ENCODE measurements at places on chromosomes 3 and 15.

GRCh38 chr15:80693682-80694610 is 1.2 kb upstream of the ABHD17C start:
- DNase-seq = no peak

GRCh38 chr15:88681610-88682221 is 42.9 kb downstream of the ISG20 start:
- DNase-seq = no peak

DNA sequence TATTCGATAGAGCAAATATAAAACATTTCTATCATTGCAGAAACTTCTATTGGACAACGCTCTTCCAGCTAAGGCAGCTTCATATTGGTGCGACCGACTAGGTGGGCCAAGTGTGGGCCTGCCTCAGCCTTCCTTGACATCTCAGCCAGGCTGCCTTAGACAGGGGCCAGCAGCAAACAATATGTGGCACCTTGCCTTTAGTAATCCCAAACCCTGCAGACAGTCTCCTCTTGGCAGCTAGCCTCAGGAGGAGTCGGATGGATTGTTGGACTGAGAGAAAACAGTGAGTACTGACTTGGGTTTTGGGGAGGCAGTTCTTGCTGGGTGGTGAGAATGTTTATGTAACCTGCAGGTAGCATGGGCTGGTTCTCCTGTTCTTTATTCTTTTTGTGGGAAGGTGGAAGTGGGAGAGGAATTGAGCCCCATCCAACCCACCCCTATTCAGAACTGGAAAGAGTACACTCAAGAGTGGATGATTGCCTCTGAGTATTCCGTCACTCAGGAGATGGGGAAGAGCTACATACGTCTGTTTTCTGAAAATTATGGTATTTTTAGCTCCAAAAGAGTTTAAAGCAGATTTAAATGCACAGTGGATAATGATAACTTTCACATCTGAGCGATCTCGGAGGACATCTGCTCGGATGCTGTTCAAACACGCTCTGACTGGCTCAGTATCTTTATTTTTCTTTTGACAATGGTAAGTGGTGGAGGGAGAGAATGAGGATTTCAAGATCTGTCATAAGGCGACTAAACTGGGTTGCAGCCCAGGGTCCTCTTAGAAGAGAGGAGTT is 47.2 kb downstream of the GPD1L start:
- DNase-seq = no peak

DNA sequence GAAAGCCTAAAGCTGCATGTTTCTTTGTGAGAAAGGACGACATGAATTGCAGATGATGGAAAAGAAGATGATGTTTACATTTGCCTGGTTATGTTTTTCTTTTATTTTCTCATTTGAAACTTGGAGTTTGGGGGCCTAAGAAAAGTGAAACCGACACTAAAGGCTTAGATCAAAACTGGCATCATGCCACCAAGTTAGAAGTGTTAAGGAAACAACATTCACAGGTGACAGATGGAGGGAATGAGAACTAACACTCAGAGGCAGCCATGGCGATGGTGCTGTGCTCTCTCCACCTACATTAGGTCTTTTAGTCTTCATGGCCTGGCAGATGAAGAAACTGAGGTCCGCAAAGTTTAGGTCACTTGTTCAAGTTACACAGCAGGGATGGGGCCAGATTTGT is 923.6 kb downstream of the TUSC7 start:
- no peak for DNase-seq

GRCh38 chr3:149615731-149616221 is 42.0 kb downstream of the WWTR1 start:
- DNase-seq = peak; percentile 76

DNA sequence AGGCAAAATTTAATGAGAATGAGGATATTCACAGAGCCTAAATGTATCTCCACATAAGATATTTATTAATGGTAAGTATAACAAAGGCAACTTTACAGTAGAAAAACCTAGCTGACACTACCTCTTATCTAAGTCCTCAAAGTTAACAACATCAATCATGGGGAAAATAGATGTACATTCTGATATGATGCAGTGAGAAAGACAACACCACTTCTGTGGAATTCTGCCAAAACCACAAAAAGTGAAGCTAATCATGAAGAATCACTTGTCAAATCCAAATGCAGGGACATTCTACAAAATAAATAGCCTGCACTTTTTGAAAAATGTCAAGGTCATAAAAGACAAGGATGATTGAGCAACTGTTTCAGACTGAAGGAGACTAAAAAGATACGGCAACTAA is 27.5 kb upstream of the EOMES start:
- DNase-seq = no peak

DNA sequence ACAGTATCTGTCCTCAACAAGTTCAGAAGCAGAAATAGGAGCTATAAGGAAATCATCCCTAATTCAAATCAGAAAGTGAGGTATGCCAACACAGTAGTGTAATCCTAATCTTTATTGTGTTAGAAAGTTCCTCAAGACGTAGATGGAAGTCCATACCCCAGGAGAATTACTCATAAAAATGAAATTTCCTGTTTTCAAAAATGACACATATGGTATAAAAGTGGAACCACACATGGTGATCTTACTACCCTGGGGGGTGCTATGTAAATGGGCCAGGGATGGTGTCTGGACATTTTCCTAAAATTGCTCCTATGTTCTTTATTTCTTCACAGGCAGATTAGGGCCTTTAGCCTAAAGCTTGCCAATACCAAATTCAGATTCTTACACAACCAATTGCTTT is 204.1 kb downstream of the ARRDC4 start:
- DNase-seq = no peak

DNA sequence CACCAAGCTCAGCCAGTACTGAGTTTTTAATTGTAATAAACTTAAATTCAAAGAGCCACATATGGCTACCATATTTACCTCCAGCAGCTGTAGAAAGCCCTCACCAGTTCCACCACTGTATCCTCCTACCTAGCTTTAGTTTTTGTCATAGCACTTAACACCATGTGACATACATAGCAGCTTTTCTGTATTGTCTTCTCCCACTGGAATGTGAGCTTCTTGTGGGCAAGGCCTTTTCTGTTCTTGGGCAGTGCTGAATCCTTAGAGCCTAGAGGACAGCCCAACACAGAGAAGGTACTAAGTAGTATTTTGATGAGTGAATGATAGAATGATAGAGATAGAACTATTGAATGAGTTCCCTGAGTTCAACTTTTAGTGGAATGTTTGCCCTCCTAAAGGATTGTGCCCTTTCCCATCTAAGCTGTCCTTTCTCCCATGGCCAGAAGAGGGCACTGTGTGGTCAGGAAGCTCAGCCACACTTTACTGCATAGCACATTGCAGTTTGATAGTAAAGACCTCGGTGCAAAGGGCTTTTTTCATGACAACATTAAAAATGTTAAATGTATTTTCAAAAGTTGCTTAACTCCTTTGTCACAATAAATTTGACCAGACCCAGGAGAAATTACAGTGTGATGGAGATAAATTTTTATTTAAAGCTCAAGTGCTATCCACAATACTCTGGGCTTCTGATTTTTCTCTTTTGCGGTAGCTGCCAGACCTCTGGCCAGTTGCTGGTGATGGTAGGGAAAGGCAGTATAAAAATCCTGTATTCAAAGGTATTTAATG is 115.8 kb downstream of the GHSR start:
- peak; percentile 73 for DNase-seq

DNA sequence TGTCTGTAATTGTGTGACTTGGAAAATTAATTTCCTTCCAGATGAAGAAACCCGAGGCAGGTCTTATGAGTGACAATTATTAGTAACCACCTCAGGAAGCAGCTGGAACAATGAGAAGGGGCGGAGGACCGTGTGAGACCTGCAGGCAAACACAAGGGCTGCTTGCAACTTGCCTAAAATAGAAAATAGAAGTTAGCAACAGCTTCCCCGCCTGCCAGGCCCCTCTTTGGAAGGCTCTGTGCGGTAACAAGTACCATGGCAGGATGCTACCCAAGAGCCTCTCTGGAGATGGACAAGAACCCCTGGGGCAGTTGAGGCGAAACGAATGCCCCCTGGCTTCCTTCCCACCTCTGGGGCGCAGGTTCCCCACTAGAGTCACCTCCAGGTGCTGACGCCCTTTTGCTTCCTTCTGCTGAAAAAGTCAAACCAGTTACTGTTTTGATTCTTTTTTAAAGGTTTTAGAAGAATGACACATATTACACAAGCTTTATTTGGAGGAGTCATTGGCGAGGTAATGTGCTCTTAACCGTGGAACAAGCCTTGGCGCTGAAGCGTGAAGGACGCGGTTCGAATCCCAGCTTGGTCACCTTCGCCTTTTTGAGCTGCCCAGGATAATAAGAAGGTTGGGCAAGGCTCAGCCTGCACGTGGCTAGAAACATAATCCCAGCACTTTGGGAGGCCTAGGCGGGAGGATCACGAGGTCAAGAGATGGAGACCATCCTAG is 47.0 kb upstream of the SYNM start:
- no peak for DNase-seq

- DNase-seq = no peak
Measured at GRCh38 chr15:56460947-56461346, 4.0 kb downstream of the MNS1 start.

All from cardiac fibroblast (primary cell).